ENCODE measurements at places on chromosomes 7 and 10.

DNA sequence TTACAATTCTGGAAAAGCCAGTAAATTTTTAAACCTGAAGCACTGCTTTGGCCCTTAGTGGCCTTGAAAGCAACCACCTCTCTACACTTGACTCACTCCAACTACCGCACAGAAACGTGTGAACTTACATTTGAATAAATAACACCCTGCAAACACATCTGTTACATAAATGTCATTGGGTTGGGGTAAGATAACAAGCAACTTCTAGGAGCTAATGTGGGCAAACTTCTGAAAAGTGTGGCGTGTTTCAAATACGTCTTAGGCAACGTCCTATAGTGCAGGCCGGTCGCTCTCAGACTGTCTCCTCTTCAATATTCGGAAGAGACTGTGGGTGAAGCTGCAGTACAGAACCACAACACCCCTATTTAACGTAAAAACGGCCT lies 474 bp downstream of the ORC5 start:
- DNase-seq, result peak; percentile 35

DNA sequence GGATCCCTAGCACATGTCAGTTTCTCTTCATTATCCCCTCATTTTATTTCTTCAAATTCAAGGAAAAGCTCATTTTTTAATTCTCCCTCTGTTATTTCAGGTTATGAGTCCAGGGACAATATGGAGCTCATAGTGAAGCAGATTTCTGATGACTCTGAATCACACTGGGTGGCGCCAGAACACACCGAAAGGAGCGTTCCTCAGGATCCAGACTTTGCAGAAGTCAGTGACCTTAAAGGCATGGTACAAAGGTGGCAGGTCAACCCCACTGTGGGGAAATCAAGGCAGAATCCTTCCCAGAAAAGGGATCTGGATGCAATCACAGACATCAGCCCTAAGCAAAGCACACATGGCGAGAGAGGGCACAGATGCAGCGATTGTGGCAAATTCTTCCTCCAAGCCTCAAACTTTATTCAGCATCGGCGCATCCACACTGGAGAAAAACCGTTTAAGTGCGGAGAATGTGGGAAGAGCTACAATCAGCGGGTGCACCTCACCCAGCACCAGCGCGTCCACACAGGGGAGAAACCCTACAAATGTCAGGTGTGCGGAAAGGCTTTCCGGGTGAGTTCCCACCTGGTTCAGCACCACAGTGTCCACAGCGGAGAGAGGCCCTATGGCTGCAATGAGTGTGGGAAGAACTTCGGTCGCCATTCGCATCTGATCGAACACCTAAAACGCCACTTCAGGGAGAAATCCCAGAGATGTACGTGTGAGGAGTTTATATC lies 21.4 kb downstream of the ZKSCAN5 start:
- DNase-seq, result peak; percentile 10

DNA sequence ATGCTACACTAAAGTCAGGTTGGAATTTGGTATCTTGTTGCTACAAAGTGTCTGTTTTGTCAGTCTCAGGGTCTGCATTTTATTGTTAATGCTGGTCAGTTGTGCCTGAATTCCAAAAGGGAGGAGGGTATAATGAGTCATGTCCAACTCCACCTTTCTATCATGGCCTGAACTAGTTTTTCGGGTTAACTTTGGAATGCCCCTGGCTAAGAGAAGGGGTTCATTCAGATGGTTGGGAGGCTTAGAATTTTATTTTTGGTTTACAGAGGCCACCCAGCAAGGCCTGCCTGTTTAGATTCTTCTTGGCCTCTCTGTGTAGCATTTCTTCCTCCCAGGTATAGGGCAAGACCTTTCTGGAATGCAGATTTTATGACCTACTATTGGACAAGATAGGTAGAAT lies 93.2 kb downstream of the SKIDA1 start:
- DNase-seq, result no peak

DNA sequence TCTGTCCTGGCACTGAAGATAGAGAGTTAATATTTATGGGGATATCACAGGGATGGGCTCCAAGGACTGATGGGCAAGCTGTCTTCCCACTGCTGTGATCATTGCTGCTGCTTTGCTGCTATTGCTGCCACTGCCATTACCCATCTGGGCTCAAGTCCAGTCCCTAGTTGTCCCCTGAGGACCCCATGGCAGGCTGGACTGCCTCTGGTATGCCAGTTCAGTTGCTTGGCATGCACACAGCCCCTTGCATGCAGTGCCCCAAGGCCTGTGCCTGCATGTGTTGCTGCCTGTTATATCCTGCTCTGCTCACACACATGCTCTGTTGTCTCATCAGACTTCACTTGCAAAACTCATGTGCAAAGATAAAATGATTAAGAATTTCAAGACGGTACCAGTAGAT lies 109.5 kb downstream of the ADRA2A start:
- DNase-seq, result no peak

GRCh38 chr7:149865437-149865836 lies 8.3 kb upstream of the ATP6V0E2 start:
- no peak for DNase-seq

- DNase-seq, result no peak
Measured at GRCh38 chr10:103692436-103692951, 162.9 kb downstream of the SH3PXD2A start.

GRCh38 chr10:32577448-32577847 lies 131.5 kb downstream of the CCDC7 start:
- peak; percentile 4 for DNase-seq

GRCh38 chr10:5518143-5518542 lies 6.6 kb upstream of the CALML3 start:
- no peak for DNase-seq

DNA sequence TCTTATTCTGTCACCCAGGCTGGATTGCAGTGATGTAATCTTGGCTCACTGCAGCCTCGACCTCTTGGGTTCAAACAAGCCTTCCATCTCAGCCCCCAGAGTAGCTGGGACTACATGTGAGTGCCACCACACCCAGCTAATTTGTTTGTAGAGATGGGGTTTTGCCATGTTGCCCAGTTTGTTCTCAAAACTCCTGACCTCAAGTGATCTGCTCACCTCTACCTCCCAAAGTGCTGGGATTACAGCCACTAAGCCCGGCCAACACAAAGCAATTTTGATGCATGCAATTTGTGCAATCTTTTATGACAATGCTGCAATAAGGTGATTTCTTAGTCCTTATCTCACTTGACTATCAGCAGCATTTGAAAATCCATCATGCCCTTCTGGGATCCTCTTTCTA lies 333.1 kb downstream of the FRMD4A start:
- DNase-seq, result peak; percentile 33

- DNase-seq, result peak; percentile 85
Measured at GRCh38 chr10:104255311-104255981, 754 bp downstream of the GSTO1 start.

DNA sequence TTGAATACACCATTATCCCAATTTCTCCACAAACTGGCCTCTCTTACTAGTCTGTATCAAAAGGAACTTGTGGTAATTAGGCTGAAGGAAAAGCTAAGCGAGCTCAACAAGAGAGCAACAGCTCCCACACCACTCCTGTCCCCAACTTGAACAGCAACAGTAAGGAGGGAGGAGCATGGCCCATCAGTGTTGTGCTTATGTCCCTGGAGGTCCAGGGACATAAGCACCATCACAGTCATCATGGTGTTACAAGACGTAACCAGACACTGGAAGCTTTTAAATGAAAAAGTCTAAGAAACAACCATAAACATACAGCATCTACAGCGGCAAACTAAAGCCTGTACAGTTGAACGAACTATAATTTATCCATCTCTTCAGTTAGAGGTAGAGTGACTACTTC lies 989 bp downstream of the ERLIN1 start:
- DNase-seq, result no peak

DNA sequence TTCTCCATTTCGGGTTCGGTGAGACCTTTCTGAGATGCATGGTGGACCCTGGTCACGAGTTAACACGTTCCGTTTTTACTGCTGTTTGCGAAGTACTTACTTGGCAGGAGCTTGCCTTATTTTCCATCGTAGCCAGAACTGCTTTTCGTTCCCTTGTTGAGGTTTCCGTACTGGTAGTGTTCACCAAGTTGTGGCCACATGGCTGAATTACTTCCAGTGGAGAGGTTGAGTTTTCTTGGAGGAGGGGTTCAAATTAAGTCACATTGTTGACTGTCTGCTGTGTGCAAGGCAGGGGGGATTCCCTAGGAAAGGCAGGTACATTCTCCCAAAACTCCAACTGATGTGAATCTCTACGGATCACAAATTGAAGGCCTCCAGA lies 4.0 kb downstream of the MXI1 start:
- no peak for DNase-seq

DNA sequence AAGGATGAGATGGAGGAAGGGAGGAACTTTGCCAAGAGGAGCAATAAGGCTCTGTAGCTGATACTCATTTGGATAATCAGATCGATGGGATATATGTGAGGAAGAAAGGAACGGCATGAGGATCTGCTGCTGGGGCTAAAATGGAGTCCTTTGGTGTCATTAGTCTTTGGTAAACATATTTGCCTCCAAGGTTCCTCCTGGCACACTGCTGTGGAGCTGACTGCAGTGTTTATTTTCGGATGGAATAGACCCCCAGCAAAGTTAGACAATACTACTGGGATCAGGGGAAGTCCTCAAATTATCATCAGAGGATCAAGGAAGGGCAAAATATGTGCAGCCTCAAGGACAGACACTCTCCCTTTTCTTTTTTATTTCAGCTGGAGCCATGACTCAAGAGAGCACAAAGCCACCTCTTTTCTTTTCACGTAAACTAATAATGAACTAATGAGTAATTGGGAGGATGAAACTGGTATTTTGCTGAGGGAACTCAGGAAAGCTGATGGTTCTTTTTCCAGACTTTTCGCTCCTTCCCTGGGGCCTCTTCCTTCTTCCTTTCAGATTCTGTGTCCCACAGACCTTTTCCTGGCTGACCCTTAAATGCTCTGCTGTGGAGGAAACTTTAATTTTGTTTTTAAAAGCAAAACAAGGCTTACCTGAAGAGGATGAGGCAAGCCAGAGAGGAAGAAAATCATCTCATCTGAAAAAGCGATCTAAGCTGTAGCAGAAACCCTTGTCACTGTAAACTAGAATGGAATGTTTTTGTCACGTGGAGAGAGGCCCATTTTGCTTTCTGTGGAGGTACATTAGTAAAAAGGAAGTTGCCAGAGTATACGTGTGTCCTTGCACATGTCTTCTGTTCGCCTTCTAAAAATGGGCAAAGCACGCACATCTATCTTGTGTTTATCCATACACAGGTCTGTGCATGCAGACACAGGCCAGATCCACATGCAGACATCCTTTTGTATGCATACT lies 33.3 kb downstream of the LRMDA start:
- DNase-seq, result no peak

DNA sequence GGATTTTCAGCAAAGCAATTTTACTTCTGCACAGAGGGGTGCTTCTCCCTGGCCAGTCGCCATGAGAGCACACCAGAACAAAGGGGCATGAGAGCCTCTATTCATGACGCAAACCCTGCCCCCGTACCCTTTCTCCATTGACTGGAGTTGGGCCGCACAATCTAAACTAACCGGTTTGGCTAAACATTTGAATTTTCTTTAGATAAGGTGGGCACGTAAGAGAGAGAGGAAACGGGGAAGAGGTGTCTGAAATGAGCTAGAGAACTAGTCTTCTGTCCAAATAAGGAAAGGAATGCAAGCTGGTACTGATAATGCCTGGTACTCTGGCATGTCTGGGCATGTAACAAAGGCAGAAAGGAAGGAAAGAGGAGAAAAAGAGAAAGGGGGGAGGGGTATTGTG lies 13.2 kb upstream of the SCIN start:
- peak; percentile 44 for DNase-seq

- DNase-seq, result peak; percentile 87
Measured at GRCh38 chr7:5452937-5453540, 29.4 kb upstream of the TNRC18 start.

DNA sequence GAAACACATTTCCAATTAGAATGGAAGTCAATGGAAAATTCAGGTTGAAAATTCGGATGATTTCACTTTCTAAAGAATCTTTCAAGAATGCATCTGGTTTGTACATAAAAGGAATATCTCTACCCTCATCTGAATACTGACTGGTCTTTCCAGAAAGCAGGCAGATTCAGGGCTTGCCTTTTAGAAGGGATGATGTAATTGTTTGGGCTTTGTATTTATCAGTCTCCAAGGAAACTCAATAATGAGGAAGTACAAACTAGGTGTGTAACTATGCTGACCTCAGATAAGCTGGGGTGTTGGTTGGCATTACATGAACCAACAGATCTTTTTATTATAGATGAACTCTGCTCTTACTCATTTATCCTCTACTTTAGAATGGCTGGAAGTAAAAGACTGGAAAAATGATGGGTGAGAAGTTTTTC lies 24.1 kb downstream of the PDLIM1 start:
- peak; percentile 94 for DNase-seq

GRCh38 chr7:124630395-124630794 lies 135.2 kb downstream of the GPR37 start:
- no peak for DNase-seq

GRCh38 chr7:87934699-87935383 lies 790 bp downstream of the ADAM22 start:
- peak; percentile 6 for DNase-seq

DNA sequence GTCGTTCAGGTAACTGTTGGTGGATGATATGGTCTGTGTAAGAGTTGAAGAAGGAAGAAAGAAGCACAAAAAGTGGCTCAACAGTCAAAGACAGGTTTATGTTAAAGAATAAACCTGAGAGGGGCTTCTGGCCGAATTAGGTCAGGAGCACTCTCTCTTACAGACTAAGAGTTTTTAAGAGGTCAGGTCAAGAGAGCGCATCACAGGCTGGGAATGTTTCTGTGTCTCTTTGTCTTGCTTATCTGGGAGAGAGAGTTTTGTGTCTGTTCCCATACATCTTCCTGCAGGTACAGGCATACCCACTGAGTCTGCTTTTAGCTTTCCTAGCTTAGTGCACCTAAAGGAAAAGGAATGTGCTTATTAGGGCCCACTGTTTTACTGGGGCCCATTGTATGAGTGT lies 22.2 kb upstream of the PRPF18 start:
- no peak for DNase-seq

DNA sequence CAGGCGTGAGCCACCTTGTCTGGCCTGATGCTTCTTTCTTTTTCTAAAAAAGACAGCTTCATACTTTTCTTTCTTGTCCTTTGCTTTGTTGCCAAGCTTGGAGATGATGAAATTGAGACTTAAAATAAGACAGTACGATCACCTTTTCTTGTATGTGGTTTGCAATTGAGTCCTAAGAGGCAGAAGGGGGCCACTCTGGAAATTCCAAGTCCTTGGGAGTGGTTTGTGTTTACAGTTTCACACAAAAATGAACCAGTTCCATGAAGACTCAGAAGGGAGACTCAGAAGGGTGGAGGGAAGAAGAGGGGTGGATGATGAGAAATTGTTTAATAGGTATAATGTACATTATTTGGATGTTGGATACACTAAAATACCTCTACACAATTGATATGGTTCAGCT lies 70.7 kb upstream of the TNS3 start:
- peak; percentile 17 for DNase-seq

- no peak for DNase-seq
Measured at GRCh38 chr7:4916113-4916512, 32.6 kb upstream of the RADIL start.

GRCh38 chr7:158747408-158747807 lies 42.8 kb upstream of the NCAPG2 start:
- DNase-seq, result no peak

DNA sequence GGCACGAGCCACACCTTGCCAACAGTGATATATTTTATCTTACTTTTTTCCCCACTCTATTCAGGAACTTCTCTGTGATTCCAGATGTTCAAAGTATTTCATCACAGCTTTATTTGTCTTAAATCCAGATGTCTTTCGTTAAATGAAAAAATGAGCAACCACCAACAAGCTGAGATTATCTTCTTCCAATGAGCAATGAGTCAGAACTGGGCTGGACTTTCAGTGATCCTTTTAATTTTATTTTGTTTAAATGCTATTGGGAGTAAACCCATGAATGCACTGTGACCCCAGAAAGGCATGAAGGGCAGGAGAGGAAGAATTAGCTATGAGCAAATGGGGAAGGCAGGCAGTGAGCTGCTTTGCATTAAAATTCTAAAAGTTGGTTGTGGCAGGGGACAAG lies 77.6 kb upstream of the IMMP2L start:
- peak; percentile 1 for DNase-seq

Measured in amniotic epithelial cell (primary cell).